ENCODE measurements at places on chromosomes 3 and 15. TPM values are rescaled to one million over a fixed set of nuclear protein-coding genes. Genes with fewer than 3 reads are reported as not detected.
A peak's percentile ranks its signal among the peaks of the same experiment; 100 is the strongest.

DNA sequence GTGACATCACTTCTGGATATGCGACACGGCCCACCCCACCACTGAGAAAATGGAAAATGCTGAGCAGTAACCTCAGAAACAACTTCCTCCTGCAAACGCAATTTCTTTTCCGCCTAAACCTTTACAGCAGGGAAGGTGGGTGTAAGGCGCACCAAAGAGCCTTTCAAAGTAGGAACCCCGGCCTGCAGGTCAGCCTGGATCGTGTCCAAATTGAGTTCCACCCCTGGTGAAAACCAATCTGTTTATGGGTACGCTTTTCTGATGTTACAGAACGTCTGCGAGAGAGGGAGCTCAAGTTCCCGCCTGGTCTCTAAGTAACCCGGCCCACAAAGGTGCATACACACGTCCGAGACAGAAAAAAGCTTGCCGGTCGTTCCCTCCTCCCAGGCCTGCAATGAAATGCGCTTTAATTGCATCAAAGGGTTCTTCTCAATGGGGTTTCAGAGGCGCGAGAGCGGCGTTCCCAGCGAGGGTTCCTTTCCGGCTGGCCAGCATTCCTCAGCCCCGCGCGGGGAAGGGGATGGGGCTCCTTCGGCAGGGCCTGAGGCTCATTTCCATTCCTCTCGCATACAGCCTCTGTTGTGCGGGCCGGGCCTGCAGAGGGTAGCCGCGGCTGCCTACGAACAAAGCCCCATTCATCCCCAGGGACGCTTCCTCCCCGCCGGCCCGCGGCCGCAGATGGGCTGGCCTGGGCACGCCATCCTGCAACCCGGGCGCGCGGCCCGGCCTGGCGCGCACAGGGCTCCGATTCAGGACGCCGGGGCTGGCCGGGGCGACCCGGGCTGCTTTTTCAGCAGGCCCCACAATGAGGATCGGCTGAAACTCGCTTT is 138.1 kb downstream of the TMCO5A start:
- DNase-seq = peak; percentile 87

DNA sequence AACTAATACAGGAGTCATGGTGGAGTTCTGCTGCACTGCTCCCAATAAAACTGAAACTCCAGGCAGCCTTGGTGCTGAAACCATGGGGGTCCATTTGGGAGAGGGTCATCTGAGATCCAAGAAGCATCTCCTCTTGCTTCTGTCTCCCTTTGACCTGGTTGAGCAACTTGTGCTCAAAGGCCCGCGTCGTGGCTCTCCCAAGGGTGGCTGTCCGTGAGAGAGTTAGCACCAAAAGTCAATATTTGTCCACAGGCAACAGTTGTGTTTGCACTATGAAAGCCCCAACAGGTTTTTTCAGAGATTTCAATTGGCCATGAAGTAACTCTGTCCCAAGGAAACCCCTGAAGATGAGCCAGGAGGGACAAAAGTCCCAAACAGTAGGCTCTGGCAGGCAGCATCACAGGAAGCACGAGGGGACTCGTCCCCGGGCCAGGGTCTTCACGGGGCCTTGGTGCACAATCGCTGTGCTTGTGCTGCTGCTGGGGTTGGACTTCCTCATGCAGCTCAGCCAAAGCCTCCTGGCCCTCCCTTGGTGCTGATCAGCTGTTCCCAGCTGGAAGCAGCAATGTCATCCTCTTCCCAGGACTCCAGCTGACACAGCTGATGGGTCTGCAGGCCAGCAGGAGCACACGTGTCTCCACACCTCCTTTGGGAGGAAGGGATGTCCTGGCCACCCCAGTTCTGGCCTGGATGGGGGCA is 39.4 kb upstream of the WNT5A start:
- no peak for DNase-seq

DNA sequence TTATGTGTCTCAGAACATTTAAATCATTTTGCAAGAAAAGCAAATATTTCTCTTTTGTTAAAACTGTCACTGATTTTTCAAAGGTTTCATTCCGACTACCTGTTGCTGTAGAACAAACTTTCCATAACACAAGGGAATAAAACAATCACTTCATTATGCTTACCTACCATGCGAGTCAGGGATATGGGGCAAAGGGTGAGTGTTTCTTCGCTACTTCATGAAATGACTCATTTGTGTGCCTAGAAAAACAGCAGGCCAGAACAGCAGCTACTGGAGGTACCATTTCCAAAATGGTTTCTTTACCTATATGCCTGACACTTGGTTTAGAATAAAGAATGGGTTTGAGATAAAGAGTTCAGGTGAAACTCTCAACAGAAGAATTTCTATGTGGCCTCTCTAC is 712.5 kb downstream of the PLOD2 start:
- DNase-seq = no peak

- DNase-seq = no peak
These were observed 50.6 kb downstream of the KY start for GRCh38 chr3:134600206-134600605.

GRCh38 chr15:31358957-31359701 is 32.5 kb downstream of the KLF13 start:
- DNase-seq = no peak

DNA sequence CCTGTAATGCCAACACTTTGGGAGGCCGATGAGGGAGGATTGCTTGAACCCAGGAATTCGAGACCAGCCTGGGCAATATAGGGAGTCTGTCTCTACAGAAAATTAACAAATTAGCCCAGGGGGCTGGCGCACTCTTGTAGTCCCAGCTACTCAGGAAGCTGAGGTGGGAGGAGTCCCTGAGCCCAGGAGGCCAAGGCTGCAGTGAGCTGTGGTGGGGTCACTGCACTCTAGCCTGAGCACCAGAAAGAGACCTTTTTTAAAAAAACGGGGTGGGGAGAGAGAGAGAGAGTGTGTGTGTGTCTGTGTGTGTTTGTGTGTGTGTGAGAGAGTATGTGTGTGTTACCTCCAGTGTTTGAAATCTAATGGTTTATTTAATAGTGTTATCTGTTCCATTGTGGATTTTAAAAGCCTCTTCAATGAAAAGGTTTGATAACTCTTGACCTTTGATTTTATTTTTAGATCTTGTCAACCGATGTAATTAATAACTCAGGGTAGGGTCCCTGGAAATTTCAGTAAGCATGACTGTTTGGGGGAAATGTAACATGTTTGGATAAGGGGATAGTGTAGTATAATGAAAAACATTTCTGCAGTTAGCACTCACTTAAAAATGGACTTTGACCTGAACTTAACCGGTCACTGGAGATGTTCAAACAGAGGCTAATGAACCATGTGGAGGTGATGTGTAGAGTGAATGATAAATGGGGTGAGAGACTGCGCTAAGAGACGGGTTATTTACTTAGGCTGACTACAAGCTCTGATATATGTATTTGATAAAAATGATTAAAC is 29.7 kb downstream of the LRCH3 start:
- DNase-seq = no peak

- DNase-seq = no peak
These were observed 16.9 kb downstream of the POPDC2 start for GRCh38 chr3:119643528-119643927.

DNA sequence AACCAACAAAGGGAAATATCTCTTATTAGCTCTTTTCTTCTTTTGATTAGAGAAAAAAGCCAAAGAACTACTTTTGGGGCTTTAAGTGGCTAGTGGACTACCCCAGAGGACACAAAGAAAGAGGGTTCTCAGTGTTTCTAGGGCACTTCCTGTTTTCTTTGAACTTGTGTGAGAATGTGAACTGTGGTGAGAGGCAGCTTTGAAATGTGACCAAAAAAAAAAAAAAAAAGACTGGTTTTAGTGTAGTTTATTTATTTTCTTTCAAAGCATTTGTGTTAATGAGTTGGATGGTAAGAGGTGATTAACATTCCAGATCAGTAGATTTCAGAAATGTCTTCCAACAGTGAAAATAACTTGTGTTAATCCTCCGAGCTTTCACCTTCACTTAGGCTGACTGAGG is 32.4 kb downstream of the SELENOT start:
- DNase-seq = no peak

- no peak for DNase-seq
These were observed 6.8 kb upstream of the ONECUT1 start for GRCh38 chr15:52796753-52797520.

- DNase-seq = no peak
These were observed 368.7 kb downstream of the MFSD1 start for GRCh38 chr3:159170436-159171003.

- peak; percentile 51 for DNase-seq
These were observed 40.8 kb downstream of the RARB start for GRCh38 chr3:25468866-25469319.

- DNase-seq = peak; percentile 15
These were observed 138.0 kb downstream of the FBN1 start for GRCh38 chr15:48507416-48508065.

- no peak for DNase-seq
These were observed 1.4 kb downstream of the ARL14 start for GRCh38 chr3:160678292-160678842.

- no peak for DNase-seq
These were observed 5.8 kb downstream of the HYAL2 start for GRCh38 chr3:50316657-50317242.

- DNase-seq = no peak
These were observed 708 bp upstream of the PTPN23 start for GRCh38 chr3:47380026-47380600.

- DNase-seq = no peak
These were observed 13.8 kb upstream of the IL16 start for GRCh38 chr15:81182756-81183438.

DNA sequence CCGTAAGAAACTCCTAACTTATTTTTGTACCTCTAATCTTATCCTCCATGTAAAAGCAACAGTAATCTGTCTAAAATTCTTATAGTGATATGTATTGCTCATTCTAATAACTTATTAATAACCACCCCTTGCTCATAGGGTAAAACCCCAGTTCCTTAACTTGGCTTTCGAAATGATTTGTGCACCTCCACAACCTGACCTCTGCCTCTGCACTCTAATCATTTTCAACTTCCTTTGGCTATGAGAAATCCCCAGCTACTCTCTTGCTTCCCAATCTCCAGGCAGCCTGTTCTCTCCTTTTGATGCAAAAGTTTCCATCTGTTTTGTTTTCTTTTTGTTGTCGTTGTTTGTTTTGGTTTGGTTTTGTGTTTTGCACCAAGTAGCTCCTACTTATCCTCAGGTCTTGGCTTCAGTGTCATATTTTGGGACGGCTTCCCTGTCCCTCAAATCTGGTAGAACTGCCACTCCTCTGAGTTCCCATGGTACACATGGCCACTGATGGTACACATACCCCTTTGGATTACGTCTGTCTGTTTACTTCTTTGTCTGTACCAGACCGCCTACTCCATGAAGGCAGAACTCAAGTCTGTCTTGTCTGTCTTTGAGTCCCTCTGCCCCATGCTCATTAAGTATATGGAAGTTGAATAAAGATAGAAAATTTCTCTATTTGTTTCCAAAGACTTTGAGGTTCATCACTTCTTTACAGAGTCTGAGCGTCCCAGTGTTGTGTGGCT is 105.6 kb upstream of the TGFBR2 start:
- DNase-seq = no peak

- DNase-seq = no peak
These were observed 828 bp downstream of the CAND2 start for GRCh38 chr3:12797124-12797891.

- no peak for DNase-seq
These were observed 184.1 kb downstream of the FOXP1 start for GRCh38 chr3:71399478-71399877.

- no peak for DNase-seq
These were observed 18.5 kb downstream of the LIMD1 start for GRCh38 chr3:45612918-45613602.

DNA sequence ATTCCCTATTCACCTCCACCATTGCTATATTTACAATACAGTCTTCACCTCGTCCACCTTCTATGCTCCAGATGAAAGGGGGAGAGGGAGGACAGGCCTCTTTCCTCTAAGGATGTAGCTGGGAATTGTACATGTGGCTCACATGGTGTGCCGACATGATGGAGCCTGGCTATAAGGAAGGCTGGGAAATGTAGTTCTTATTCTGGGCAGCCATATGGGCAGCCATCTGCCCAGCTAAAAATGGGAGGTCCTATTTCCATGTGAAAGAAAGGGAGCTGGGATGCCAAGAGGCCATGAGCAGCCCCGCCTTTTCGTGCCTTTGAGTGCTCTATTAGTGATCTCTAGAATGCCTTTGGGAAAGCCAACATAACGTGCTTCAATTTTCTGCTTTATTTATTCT is 27.1 kb upstream of the MGLL start:
- DNase-seq = no peak

- DNase-seq = no peak
These were observed 4.4 kb upstream of the IRAK2 start for GRCh38 chr3:10160346-10160745.

DNA sequence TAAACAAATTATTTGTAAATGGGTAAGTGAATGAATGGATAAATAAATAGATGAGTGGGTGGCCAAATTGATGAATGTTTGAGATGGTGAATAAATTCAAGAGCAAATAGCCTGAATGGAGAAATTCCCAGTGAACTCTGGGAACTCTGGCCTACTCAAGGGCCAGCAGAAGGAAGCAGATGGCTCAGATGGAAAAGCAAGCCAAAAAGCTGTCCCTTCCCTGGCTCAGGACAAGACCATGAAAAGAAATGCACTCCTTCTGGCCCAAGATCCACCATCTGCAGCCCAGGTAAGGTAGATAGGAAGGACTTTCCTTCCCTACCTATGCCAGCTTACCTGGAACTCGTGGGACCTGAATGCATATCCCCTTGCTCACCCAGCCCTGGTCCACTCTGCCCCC is 37.6 kb upstream of the CLDN18 start:
- no peak for DNase-seq

DNA sequence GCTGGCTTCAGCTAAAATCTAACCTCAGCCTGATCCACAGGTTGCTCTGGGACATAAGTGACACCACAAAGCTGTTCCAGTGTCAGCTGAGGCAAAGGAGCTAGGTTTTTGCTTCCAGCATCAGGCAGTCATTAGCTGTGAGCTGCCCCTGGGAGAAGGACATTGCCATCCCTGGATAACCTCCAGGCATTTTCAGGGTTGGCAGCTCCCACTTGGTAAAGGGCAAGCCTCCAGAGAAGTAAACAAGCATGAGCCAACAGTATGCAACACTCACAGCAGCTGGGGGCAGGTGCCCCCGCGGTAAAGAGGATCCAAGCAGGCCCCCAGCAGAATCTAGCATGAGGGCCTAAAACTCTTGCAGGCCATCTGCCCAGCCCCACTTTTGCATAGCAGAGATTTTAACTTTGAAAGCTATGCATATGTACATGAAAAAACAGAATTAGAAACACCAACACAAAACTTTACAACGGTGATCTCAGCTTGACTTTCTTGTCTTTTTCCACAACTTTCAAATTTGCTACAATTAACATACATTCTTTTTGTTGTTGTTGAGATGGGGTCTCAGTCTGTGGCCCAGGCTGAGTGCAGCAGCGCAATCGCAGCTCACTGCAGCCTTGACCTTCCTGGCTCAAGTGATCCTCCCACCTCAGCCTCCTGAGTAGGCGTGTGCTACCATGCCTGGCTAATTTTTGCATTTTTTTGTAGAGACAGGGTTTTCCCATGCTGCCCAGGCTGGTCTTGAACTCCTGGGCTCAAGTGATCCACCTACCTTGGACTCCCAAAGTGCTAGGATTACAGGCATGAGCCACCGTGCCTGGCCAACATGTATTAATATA is 83.8 kb upstream of the TPM1 start:
- DNase-seq = no peak

The ACKR2 gene
- 0.56 TPM for total RNA-seq

The CCR2 gene
- not detected for total RNA-seq

The SOX2 gene
- 110 TPM for total RNA-seq

The OR4M2 gene
- total RNA-seq = not detected

The WDR72 gene
- total RNA-seq = 1.7 TPM

The TMEM108 gene
- total RNA-seq = 5.3 TPM

The PLSCR4 gene
- total RNA-seq = 1.1 TPM

The PGBD4 gene
- 1.9 TPM for total RNA-seq

The GPR87 gene
- total RNA-seq = not detected
